Uterus (tissue), 4 donors: ENCODE measurements at places on chromosomes 5 and 9. TPM values are rescaled to one million over a fixed set of nuclear protein-coding genes. Genes with fewer than 3 reads are reported as not detected.

Gene KLF4
- total RNA-seq: 152 TPM

Gene PDLIM4
- 40.2 TPM for total RNA-seq

Gene NUTM2G
- not detected for total RNA-seq

Gene COMMD10
- total RNA-seq: 64.1 TPM

Gene BRINP1
- total RNA-seq: not detected

Gene LRRC19
- total RNA-seq: not detected

DNA sequence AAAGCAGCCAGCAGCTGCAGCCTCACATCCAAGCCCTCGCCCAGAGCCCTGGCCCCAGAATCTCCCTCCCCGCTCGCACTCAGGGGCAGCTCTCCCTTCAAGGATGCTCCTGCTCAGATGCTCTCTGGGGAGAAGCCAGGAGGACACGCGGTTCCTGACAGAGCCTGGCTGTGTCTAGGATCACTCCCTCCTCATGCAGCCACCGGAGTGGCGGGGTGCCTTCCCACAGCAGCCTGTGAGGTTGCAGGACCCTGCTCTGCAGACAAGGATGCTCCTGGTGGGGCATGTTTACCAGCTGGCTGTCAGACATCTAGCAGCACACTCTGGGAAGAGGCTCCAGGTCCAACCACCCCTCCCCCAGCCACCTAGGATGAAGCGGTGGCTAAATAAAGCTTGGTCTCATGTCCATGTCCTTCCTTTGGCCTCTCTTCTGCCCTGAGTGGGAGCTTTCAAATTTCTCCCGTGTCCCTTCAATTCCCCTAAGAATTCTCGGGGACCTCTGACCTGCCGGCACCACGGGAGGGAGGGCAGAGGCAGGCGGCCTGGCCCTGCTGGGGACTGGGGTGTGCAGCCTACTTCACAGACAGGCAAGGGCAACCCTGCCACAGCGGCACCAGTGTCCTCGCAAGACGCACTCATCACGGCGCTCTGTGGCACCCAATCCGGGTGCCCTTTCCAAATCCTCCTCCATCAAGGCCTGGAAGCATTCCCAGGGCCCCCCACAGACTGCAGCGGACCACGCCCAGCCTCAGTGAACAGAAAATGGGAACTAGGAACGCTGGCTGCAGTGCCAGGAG lies 88.3 kb upstream of the SARDH start:
- DNase-seq: no peak

- DNase-seq: no peak
Observed at GRCh38 chr9:117809751-117810150, 105.5 kb downstream of the TLR4 start.

DNA sequence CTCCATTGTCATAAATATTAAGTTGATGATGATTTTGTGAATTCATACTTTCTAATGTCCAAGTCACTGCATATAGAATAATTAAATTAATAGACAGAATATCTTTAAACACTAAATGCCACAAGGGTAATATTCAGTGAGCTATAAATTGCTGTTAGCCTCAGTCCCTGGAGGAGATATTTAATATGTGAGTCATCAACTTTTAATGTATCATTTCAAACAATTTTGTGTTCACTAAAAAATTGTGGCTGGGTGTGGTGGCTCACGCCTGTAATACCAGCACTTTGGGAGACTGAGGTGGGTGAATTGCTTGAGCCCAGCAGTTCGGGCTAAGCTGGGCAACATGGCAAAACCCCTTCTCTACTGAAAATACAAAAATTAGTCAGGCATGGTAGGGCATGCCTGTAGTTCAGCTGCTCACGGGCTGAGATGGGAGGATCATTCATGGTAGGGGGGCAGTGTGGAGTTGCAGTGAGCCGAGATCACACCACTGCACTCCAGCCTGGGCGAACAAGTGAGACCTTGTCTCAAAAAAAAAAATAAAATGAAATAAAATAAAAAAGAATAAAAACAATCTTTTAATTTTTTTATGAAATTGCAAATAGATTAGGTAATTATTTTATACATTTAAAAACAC lies 717.3 kb upstream of the CHD1 start:
- no peak for DNase-seq

DNA sequence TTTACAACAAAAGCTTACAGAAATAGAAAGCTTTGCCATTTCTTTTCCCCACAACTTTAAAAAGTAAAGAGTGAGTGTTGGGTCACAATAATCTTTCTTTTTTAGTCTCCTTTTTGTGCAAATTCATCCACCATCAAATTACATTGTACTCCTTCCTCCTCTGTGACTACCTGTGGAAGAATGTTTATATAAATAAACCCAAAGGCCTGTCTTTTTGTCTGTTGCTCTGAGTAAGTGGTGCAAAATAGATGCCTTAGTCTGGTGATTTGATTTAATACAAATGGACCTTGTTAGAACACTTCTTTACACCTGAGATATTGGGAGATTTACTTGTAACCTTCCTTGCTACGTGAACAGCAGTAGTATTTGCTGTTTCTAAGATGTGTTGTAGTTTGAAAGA lies 53.5 kb upstream of the TAF11L2 start:
- DNase-seq: no peak
